ENCODE measurements at places on chromosomes 11 and 22.

GRCh38 chr11:111913997-111914396 lies 1.5 kb downstream of the HSPB2 start:
- DNase-seq = no peak

DNA sequence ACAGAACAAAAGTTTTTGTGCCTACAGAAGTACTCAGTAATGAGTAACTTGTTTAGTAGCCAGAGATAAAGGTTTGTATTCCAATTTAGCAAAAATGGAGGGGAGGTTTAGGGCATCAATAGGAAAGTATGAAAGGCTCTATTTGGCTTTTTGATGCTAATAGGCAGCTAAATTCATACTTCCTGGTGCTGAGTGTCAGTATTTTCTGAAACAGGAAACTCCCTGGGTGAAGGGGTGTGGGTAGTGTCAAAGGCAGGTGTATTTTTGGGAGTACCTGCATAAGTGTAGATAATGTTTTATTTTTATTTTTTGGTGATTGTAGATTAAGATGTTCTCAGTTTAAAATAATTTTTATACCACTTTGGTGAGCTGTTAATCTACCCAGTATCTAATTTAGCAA lies 29.3 kb upstream of the MMP7 start:
- DNase-seq = no peak

GRCh38 chr22:49402169-49402568 lies 425.5 kb downstream of the BRD1 start:
- DNase-seq = no peak

DNA sequence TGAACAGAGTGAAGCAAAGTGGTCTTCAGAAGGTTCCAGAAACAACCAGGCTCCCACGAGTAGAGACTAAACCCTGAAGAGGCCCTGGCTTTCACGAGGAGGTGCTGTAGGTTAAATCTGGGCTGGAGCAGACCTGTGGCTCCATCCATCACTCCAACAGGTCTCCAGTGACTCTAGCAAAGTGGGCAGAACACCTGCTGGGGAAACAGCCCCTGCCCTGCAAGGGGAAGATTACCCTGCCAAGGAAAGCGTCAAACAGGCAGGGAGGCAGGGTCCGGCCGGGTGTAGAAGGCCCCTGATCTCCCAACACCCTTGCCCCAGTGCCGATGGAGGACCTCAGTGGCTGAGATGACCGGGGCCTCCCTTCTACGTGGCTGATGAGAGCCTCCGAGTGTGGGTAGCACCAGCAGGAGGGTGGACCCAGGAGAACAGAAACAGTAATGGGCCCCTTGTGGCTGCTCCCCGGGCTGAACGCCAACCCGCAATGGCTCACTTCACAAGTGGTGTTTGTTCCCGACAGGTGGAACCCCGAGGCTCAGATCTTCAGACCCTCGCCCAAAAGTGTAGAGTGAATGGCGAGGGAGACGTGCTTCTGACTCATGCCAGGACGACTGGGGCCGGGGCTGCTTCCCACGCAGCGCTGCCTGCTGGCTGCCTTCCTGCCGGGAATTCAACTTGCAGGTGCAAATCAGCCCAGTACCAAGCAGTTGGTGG lies 112.0 kb downstream of the SHANK2 start:
- no peak for DNase-seq

- DNase-seq = no peak
These were observed 123.4 kb downstream of the CSNK2A3 start for GRCh38 chr11:11229647-11230046.

DNA sequence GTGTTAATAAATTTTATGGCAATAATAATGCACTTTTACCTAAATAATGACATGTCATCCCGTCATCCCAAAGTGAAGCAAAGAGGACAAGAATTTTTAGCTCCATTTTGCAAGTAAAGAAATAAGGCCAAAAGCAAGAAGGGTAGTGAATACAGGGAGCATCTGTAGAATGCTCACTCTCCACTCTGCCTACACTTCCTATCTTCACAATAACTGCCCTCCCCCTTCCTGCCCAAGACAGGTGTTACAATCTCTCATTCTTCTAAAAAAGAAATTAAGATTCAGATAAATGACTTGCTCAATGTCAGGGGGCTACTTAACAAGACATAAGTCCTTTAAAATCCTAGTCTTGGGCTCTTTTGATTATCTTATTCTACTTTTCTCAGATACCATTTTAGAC lies 8.9 kb downstream of the RDX start:
- DNase-seq = no peak

DNA sequence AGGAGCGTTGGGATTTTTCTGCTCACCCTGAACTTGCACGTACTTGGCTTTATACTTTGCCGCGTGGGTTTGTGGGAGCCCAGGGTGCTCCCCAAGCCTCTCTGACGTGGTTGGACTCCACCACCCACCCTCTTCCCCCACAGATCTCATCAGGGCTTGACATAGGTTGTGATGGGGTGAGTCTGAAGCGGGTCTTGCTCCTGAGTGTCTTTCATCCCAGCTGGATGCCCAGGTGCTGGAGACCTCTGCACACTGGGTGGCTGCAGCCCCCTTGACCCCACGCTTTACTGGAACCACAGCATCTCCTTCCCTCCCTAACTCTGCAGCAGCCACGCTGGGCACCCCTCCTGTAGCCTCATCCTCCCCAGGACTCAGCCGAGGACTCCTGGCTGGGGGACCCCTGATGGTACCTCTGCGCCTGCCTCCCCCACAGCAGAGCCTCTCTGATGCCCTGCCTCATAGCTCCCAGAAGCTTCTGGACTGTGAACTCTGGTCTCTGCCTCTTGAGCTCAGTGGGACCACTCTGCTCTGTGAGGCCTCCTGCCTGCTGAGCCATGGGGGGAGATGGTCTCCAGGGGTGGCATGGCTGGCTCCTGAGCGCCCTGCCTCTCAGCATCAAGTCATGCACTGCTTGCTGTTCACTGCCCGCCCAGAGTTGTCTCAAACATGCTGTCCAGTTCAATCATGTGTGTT lies 45.2 kb downstream of the MYEOV start:
- no peak for DNase-seq

DNA sequence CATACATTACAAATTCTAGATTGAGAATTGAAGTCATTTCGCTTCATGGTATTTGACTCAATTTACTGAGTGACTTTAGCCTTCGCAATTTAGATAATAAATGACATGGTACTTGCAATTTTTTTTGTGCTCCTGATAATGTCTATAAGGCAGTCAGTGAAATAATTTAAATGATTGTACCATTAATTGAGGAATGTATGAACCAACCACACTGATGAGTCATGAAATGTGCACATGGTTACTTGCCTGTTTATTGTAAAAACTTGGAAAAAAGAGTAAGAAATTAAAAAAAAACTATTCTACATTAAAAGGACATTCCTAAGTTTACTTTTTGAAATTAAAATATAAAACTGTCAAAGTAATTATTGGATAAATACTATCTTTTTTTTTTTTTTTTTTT lies 43.3 kb downstream of the DNAJC24 start:
- DNase-seq = no peak

- no peak for DNase-seq
These were observed 32.6 kb upstream of the PRAME start for GRCh38 chr22:22591348-22592299.

- no peak for DNase-seq
These were observed 62.4 kb upstream of the IGLL5 start for GRCh38 chr22:22825213-22825593.

- DNase-seq = no peak
These were observed 61.9 kb downstream of the CD44 start for GRCh38 chr11:35200811-35201341.

DNA sequence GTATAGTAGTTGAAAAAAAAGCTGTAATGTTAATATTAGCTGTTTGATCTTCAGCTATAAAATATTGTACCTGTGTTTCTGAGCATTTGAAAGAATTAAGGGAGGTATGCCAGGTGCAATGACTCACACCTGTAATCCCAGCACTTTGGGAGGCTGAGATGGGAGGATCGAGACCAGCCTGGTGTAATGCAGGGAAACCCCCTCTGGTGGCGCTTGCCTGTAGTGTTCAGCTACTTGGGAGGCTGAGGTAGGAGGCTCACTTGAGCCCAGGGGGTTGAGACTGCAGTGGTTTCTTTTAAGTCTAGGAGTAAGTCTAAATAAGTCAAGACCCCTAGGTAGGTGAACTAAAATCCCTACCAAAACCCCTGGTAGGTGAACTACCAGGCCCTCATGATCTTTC lies 37.1 kb downstream of the TAF1D start:
- no peak for DNase-seq

GRCh38 chr22:46300491-46300890 lies 3.8 kb downstream of the GTSE1 start:
- no peak for DNase-seq

DNA sequence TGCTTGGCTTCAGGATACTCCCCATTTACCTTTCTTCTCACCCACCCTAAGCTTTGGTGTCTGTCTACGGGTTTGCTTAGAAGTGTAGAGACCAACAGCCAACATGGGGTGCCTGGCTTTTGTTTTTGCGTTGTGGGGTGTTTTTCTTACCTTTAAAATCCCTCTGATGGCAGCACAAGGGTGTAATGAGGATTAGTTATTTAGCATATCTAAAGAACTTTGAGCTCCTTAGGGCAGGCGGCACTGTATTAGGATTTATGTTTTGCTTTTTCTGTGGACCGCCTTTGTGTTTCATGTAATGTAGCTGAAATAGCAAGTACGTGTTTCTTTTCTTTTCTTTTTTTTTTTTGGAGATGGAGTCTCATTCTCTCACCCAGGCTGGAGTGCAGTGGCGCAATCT lies 8.9 kb downstream of the AP2A2 start:
- DNase-seq = no peak

DNA sequence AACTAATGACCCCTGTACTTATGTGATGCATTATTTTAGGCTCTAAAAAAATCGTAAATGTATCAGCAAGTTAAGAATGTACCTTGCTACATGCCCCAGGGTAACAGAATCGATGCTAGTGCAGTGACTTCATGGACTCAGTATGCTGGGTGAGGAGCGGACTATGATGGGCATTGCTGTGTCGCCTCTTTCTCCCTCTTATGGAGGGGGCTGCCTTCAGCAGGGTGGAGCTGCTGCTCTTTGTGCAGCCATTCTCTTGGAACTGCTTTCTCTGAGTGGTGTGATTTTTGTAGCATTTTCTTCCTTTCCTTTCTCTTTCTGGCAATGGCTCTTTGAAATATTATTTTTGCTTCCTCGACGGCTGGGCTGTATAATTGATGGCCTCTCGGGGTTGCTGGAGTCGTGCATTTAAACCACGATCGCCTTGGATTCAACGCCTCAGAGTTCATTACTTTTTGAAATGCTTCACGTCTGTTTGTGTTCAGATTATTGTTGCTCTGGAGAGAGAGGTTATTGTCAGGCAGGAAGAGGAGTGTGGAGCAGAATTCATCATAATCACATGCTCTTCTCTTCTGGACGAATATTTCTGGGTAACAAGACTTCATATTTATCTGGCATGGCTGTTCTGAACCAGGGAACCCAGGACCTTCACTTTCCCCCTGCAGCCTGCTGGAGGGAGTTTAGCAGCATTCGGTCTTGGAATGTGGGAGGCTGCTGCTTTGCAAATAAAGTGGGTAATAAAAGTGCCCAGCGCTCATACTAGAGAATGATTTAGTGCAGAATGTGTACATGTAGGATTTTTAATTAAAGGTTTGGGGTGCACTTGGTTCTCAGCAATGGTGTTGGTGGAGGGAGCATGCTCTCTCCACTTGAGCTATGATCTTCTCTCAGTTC lies 804.2 kb downstream of the NTM start:
- no peak for DNase-seq

- no peak for DNase-seq
These were observed 74.3 kb downstream of the BTBD10 start for GRCh38 chr11:13388741-13389140.

GRCh38 chr11:15726893-15727519 lies 612.3 kb downstream of the INSC start:
- no peak for DNase-seq

DNA sequence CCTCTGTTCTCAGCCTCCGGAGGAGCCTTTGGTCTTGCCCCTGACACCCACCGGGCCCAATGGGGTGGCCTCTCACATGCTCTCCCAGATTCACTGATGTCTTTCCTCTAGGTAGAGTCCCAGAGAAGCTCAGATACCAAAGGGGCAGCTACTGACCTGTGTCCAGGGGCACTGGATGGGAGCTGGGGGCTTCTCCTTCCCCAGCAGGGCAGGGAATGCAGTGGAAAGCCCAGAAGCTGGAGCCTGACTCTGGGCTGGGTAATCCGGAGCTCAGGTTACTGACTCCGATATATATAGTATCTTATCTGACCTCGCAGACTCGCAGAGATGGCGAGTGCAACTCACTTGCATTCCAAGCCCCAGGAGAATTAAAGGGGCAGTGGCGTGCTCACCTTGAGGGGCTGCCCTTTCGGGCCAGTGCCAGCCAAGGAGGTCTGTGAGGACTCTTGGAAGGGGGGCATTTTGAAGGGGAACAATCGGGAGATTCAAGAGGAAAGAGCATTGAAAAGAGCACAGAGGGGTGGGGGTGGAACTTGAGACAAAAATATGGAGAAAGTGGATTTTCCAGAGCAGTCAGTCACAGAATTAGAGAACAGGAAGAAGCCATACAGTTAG lies 2.5 kb downstream of the USP2 start:
- DNase-seq = no peak

- DNase-seq = no peak
These were observed 29.2 kb downstream of the SGSM3 start for GRCh38 chr22:40399621-40400020.

DNA sequence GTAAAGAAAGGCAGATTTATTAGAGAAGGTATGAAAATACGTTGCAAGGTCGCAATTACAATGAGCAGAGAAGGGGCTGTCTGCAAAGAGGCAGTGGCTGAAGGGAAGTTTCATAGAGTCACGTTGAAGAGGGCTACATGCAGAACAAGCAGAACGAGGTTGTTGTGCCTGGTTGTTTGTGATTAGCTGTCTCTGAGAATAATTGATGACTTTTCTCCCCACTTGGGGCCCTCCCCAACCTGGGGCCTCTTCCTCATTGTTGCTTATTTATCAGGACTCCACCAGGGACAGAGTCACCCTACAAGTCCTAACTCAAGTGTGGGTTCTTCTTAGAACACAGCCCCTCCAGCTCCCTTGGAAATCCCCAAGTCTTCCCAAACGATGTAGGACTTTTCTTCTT lies 29.1 kb downstream of the CSF2RB start:
- no peak for DNase-seq

GRCh38 chr11:15683528-15683927 lies 568.8 kb downstream of the INSC start:
- no peak for DNase-seq

- DNase-seq = peak; percentile 46
These were observed 22.4 kb upstream of the MYH9 start for GRCh38 chr22:36409911-36410756.

- no peak for DNase-seq
These were observed 1.5 kb downstream of the PPFIA1 start for GRCh38 chr11:70272009-70272408.
